ENCODE measurements at places on chromosomes 1 and 21.

- DNase-seq, result no peak
These were observed 1165.2 kb downstream of the BRINP3 start for GRCh38 chr1:189312499-189312898.

- DNase-seq, result no peak
These were observed 10.1 kb upstream of the C1orf174 start for GRCh38 chr1:3910049-3910731.

DNA sequence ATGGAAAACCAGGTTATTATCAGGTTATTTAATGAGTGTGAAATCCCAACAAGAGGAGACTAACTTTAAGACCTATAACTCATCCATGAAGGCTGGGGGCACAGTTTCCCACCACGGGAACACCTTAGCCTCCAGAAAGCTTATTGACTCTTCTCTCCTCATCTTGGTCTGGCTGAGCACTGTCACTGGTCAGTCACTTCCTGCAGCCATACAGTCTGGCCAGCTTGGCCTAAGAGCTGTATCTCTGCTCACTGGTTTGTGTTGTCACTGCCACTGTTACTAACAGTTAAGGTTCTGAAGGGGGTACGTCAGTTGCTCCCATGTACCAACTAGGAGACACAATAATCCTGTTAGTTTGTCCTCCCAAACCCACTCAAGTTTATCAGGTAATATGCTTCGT, 16.7 kb upstream of the DDAH1 start:
- DNase-seq, result no peak

DNA sequence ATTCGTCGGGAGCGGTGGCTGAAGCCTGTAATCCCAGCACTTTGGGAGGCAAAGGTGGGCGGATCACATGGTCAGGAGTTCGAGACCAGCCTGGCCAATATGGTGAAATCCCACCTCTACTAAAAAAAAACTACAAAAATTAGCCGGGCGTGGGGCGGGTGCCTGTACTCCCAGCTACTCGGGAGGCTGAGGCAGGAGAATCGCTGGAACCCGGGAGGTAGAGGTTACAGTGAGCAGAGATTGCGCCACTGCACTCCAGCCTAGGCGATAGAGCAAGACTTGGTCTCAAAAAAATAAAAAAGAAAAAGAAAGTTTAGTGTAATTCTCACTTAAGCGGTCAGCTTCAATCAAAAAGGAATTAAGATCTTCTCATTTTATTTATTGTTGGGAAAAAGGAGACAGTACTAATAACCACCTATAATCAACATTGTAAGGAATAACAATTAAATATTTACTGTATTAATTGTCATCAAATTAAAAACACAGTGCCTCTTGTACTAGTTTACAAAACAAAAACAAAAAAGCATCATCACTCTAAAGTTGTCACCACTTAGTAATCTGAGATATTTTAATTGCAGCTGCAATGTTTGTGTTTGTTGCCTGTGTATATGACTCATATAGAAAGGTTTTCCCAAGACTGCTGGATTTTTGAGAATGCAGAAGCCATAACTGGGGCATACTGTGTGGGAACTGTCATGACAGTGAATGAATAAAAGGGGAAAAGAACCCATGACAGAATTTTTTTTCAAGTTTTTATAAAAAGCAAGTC, 3.7 kb downstream of the FBXO42 start:
- DNase-seq, result no peak

DNA sequence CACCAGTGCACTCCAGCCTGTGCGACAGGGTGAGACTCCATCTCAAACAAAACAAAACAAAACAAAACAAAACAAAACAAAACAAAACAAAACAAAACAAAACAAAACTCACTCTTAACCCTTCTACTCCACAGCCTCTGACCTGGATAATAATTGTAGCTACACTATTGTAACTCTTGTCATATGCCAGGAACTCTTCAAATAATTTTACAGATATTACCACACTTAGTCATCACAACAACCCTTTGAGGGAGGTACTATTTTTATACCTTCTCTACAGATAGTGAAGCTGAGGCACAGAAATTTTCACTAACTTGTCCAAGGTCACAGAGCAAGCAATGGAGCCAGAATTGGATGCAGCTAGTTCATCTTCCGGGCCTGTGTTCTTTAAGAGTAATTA, 547.8 kb downstream of the ADGRL2 start:
- no peak for DNase-seq
